ENCODE measurements at places on chromosomes 2 and 18.
A peak's percentile ranks its signal among the peaks of the same experiment; 100 is the strongest.

DNA sequence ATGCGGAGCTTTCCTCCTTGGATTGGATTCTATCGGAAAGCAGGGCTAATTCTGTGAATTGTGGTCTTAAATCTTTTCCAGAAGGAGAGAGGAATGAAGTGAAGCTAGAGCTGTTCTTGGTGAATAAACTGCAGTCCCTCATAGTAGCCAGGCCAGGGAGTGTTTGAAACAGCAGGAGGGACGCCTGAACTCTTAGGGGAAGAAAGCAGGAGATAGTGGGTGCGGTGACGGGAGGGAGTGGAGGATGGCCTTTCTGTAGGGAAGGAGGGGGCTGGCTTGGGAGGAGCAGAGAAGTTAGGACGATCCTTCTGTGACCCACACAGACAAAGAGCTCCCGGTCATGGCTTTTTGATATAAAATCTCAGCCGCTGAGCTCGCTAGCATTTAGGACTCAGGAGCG is 47.5 kb upstream of the KCNF1 start:
- DNase-seq: no peak

- no peak for DNase-seq
Observed at GRCh38 chr2:120243211-120243610, 9.4 kb upstream of the RALB start.

DNA sequence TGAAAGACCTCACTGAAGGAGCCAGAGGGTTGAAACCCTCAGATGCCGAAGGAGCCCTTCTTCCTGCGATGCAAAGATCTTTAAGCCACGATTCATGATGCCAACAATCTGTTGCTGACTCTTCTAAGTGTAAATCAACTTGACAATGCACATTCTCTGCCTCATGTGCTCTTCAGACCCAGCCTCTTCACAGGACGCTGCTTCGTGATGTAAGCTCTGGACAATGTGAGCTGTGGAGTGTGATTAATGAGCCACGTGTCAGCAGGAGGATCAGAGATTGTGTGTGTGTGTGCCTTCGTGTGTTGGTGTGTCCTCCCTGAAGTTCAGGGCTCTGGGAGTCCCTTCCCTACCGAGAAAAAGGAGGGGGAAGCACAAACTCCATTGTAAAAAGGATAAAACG is 26.5 kb upstream of the TWIST2 start:
- no peak for DNase-seq

- no peak for DNase-seq
Observed at GRCh38 chr2:27946530-27947060, 56.1 kb downstream of the BABAM2 start.

- DNase-seq: no peak
Observed at GRCh38 chr2:184037273-184037672, 561.1 kb upstream of the ZNF804A start.

DNA sequence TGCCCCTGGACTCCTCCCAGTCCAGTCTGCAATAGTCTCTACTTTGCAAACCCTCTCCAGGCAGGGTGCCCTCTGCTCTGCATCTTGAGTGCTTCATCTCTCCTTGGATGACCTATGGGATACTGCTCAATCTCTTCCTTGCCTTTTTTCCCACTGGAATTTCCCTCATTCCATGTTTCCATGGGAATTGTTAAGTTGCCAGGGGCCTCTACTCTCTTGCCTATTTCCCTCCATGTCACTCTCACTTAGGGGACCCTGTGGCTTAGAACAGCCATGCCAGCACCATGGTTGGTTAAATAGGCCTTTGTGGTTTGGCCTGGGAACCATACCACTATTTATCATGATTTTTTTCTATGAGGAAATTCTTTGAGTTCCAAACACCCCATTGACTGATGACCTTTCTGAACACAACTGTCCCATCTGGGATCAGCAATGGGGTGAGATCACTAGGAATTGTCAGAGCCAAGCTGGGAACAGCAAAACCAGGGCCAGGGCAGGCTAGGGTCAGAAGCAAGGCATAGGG is 91.4 kb upstream of the RBMS1 start:
- DNase-seq: no peak

DNA sequence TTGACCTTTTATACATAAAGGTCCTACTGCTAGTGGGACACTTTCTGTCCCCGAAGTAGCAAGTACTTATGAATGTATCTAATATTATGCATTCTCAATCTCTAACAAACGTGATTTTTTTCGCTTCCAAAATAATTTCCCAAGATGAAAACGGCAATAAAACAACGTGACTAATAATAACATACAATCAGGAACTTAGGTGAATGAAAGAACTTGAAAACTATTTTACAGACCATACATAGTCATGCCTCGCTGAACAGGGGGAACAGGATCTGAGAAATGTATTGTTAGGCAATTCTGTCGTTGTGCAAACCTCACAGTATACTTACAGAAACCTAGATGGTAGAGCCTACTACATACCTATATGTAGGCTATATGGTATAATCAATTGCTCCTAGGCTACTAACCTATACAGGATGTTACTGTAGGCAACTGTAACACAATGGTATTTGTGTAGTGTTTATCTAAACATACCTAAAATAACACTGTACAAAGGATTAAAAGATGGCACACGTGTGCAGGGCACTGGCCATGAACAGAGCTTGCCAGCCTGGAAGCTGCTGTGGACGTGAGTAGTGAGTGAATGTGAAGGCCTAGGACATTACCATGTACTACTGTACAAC is 2.5 kb downstream of the RTN4 start:
- DNase-seq: no peak

DNA sequence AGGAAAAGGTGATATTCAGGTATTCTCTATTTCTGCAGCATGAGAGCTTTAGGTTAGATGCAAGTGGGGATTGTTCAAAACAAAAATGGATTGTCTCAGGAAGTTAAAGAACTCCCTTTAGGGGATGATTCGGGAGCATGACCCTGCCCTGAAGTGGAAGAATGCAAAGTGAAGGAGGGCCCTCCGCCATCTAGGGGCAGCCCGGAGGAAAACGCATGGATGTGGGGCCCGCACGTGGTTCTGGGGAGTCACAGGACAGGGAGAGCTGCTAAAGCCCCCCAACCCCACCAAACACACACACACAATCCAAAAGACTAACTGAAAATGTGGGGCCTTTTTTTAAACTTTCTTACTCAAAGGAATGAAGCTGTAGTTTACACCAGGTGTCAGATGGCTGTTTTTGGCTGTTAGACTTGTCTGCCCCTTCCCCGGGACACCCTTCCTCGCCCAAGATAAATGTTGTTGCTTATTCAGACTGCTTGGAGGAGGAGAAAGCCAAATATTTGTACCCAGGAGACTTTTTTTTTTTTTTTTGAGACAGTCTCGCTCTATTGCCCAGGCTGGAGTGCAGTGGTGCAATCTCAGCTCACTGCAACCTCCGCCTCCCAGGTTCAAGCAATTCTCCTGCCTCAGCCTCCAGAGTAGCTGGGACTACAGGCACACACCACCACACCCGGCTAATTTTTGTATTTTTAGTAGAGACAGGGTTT is 78.8 kb downstream of the HNRNPLL start:
- peak; percentile 65 for DNase-seq

DNA sequence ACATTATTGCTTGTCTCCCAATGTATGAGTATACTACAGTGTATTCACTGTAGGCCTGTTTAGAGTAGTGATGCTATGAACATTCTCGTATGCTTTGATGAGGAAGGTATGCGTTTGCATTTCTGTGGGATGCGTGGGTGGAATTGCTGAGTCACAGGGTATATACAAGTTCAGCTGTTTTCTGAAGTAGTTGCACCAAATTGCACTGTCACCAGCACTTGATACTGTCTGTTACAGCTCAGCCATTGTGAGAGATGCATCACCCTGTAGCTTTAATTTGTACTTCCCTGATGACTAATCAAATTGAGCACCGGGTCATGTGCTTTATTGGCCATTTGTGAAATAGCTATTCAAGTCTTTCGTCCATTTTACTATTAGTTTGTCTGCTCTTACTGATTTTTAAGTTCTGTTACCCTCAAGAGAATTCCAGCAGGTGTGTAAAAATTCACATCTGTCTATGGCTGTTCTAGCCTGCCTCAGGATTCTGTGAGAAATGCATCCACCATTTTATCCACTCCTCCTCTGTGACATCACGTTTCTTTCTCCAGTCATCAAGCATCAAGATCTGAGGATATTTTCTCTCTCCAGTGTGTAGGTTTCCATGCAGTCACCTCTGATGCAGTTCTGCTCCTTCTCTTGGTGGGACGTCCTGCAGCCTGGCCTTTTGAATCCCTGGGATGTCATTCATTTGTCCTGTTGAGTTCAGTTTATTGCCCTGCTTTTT is 72.5 kb downstream of the DGKD start:
- DNase-seq: no peak

- DNase-seq: no peak
Observed at GRCh38 chr18:23316988-23317387, 136.1 kb upstream of the RIOK3 start.

- no peak for DNase-seq
Observed at GRCh38 chr2:46886268-46887027, 29.2 kb downstream of the MCFD2 start.

DNA sequence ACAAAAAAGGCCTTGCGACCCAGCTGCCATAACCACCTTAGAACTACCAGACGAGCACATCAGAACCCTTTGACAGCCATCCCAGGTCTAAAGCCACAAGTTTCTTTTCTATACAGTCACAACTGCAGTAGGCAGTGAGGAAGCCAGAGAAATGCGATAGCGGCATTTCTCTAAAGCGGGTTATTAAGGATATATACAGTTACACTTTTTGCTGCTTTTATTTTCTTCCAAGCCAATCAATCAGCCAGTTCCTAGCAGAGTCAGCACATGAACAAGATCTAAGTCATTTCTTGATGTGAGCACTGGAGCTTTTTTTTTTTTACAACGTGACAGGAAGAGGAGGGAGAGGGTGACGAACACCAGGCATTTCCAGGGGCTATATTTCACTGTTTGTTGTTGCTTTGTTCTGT is 48.8 kb downstream of the FEZ2 start:
- no peak for DNase-seq

GRCh38 chr2:219836647-219837177 is 209.3 kb downstream of the SLC4A3 start:
- DNase-seq: no peak

Data from H9 (cell line).